ENCODE measurements at places on chromosomes 2 and 18.

GRCh38 chr2:45786836-45787357, 135.4 kb downstream of the PRKCE start:
- DNase-seq, result peak; percentile 59

GRCh38 chr18:41721103-41721790, 233.8 kb upstream of the PIK3C3 start:
- no peak for DNase-seq

DNA sequence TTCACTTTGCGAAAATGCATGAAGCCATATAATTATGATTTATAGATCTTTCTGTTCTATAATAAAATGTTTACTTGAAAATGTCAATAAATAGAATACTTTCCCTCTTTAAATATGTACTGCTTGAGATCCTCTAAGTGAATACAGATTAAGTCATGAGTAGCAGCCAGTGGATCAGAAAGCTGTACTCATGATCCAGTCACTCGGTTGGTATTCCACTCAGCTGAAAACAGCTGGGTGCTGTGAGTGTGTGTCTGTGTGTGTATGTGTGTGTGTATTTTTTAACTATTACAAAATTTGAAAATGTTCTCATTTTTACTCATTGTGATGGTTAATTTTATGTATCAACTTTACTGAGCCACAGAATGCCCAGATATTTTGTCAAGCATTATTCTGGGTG, 141.6 kb upstream of the CYP26B1 start:
- DNase-seq, result no peak

DNA sequence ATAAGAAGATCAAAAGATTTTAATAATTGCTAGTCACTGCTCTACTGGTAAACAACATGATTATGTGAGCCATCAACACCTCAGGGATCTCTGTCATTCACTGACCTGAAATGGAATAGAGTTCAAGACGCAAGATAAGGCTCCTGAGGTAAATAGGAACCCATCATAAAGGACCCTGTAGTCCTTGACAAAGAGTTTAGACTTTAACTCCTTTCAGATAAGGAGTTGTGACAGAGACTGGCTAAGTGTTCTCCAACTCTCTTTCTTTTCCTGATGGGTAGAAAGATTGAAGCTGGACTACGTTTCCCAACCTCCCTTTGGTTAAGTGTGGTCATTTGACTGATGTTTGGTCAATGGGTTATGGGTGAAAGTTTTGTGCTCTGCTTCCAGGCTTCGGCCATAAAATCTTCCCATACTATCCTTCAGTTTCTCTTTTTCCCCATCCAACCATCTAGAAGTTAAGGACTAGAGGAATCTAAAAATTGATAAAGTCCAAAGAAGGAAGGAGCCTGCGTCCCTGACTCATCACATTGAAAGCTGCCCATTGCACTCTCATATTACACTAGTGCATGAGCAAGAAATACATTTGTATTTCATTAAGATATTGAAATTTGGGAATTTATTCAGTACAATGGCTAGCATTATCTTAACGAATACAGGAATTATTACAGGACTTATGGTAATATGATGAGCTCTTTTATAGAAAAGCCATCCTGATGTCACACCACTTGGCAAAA, 293.7 kb upstream of the ACVR2A start:
- DNase-seq, result no peak

GRCh38 chr2:15964936-15965563, 24.7 kb downstream of the MYCN start:
- DNase-seq, result no peak

DNA sequence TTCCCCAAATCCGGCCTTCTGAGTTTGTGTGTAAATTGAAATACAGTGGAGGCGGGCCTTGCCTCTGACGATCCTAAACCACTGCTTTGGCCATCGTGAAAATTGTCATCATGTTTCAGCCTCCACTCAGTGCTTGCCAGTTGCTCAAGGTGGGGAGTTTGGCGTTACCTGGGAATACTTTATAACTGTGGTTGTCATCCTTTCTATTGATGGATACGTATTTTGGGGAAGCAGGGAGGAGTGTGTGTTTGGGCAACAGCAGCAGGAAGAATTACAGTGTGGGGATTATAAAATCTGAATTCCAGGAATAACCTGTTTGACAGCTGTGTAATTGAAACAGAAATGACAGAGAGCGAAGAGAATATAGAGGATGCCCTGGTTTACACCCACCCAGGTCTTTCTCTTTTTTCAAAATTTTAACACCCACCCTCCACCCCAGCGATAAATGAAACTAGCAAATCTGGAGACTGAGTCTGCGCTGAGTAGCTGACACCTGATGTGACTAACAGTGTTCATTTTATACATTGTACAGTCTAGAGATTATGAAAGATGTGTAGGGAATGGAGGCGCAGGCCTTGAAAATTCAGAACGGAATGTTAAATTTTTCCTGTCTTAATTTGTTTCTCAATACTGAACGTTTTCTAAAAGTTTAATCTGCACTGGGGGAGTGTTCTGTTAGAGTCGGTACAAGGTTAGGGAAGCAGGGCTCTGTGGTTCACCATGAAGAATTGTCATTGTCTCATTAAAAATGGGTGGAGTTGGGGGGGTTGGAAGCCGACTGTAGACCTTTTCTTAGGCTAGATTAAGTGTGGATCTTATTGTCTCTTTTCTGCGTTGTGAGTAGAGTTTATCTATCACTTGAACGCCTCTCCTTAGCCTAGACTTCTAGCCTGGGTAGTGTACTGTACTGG, 1.6 kb downstream of the MAP4K4 start:
- no peak for DNase-seq

DNA sequence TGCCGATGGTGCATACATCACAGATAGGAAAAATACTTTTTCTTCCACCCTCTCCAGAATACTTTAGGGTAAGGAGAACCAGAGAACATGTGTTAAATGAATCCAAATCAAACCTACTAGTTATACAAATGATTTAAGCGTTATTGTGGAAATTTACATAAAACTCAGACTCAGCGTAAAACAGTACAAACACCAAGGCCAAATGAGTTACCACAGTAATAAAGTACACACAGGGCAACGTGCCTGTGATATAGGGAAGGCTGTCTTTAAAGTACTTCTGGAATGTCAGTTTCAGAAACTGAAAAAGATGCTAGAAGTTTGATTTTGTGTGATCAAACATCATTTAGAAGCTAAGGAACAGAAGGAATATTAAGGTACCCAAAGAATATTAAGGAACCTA, 46.9 kb downstream of the PTPRM start:
- no peak for DNase-seq

All from suppressor macrophage treated with lipopolysaccharide for 1 hour (primary cell).